Glutamatergic neuron (in vitro differentiated cells): ENCODE measurements at places on chromosomes 3 and 15. TPM values are rescaled to one million over a fixed set of nuclear protein-coding genes. Genes with fewer than 3 reads are reported as not detected.

GSK3B gene
- 138 TPM for total RNA-seq

INKA1 gene
- 4.2 TPM for total RNA-seq

ACSBG1 gene
- total RNA-seq, result not detected

CCDC54 gene
- not detected for total RNA-seq

FBXO40 gene
- not detected for total RNA-seq

SV2B gene
- total RNA-seq, result 7.1 TPM

HESX1 gene
- total RNA-seq, result not detected

LRRC15 gene
- total RNA-seq, result not detected

ZPLD1 gene
- total RNA-seq, result not detected

TERB2 gene
- total RNA-seq, result not detected

KCNMB3 gene
- 2.5 TPM for total RNA-seq

CLDN18 gene
- total RNA-seq, result not detected

- DNase-seq, result no peak
Observed at GRCh38 chr3:37680401-37680800, 181.3 kb upstream of the CTDSPL start.

GRCh38 chr3:179067839-179068238 is 3.8 kb downstream of the ZMAT3 start:
- no peak for DNase-seq

DNA sequence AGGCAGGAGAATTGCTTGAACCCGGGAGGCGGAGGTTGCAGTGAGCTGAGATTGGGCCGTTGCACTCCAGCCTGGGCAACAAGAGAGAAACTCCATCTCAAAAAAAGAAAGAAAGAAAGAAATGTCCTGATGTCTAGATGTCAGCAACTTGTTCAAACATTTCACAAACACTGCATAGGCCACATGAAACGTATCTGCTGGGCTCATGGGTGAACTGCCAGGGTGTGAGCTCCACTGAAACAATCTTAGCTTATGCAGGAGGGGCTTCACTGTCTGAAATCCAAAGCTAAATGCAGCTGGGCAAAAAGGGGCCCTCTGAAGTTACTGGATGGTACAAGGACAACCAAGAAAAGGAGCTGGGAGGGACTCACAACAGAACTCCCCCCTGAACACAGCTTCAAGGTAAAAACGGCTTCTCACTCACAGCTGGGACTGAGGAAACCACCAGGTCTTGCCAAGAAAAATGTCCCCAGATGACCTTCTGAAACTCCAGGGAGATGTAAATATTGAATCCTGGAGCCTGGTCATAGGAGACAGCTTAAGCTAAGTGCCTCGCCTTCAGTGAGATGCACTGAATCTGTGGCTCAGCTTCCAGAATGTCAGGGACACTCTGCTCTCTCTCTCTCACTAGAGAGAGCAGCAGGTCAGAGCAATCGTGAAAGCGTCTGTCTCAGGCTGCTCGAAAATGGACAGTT is 31.9 kb downstream of the SEC61A1 start:
- no peak for DNase-seq

GRCh38 chr15:27268923-27269322 is 297.9 kb downstream of the GABRG3 start:
- DNase-seq, result no peak

GRCh38 chr15:34637305-34637704 is 53.9 kb upstream of the GOLGA8B start:
- DNase-seq, result no peak

DNA sequence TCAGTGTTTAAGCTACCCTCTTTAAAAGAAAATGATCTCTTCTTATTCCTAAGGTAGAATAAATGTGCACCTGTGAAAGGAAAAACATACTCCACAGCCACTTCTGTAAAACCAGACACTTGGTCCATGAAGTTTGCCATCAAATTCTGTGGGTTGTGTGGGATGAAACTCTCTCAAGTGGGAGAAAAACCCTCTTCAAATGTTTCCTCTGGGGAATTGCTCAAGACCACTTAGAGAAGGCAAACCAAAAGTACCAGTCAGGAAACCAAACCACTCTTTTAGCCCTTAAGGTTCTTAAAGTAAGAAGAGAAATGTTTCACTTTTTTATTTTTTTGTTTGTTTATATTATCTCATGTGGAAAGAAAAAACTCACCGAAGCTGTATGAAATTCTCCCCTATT is 1.2 kb downstream of the COL8A1 start:
- DNase-seq, result no peak

DNA sequence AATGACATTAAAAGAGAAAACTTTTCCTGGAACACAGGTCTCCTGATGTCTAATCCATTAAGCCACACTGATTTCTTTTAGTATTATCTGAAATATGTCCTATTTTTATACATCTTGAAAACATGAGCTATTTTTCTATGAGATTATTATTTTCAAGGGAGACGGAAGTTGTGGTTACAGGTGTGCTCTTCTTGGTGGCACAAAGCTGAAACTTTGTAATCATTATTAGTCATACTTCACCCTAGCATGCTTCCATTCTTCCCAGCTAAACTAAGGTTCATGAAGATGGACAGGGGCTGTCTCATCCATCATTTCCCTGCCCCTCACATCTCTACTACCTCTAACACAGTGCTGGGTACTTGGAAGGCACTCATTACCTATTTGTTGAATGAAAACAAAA is 85.6 kb upstream of the POU1F1 start:
- DNase-seq, result no peak

GRCh38 chr3:119492810-119493209 is 5.5 kb upstream of the TIMMDC1 start:
- no peak for DNase-seq

DNA sequence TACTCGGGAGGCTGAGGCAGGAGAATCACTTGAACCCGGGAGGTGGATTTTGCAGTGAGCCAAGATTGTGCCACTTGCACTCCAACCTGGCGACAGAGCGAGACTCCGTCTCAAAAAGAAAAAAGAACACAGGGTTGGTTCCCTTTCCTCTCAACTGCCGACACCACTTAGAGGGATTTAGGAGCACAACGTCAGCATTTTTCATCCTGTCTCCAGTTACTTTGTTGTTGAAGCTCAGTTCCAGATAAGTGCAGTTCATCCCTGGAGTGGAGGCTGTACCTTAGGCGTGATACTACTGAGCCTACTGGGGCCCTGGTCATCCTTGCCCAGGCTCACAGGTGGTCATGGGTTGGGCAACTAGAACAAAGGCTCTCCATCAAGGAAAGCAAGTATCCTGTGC is 15.3 kb upstream of the GK5 start:
- DNase-seq, result no peak

DNA sequence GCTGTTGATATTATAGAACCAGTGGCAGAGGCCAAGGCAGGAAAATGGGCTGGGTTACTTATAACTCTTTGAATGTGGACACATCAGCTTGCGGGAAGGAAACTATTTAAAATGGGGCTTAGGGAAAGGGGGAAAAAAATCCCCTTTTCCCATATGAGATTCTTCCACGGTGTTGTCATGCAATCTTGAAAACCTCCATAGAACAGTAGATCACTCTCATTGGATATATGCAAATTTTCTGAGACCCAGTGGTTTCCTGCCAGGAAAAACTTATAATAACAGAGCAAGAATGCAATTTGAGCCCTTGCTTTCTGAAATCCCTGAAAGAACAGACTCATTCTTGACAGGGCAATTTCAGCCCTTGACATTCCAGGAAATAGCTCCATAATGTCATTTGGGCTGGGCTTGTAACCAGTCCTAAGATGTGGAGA is 31.1 kb downstream of the TMEM212 start:
- DNase-seq, result no peak

DNA sequence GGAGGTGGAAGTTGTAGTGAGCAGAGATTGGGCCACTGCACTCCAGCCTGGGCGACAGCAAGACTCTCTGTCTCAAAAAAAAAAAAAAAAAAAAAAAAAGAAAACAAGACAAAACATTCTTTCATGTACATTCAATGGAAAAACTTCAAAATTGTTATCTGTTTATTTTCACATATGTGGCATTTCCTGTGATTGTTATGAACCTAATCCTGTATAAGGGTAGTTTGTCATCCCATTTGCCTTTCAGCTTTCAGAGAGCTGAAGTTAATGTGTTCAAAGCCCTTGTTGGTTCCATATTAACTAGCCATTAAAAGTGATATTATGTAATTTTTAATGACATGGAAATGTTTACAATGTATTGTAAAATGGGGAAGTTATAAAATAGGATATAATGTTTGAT is 17.3 kb upstream of the NCK1 start:
- DNase-seq, result no peak

DNA sequence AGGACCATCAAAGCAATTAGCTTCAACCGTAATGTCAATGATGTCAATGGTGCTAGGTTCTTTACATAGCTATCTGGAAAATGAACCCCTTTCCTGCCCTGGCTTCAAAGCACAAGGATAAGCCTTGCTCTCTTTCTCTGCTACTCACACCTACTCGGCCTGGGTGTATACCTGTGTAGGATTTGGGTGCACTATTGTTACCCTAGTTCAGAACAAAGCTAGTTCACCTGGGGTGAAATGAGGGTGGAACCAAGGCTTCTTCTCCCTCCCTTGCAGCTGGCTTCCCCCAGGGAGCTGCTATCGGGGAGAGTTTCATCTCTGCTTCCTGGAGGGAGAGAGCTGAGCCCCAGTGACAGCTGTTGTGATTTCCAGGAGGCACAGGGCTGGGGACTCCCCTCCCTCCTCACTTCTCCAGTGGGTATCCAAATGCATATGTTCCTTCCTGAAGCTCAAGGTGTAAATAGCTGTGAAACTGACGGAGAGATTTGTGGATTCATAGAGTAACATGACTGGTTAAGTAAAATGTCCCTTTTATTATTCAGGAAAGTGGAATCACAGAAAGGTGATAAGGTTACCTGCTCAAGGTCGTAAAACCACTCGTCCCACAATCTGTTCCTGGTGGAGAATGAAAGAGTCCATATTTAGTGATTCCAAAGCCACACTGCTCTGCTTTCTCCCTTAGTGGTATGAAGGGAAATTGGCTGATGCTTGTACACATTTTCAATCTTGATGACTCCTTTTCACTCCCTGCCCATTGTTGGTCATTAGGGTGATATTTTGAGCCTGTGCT is 11.8 kb upstream of the C3orf70 start:
- peak; percentile 23 for DNase-seq

DNA sequence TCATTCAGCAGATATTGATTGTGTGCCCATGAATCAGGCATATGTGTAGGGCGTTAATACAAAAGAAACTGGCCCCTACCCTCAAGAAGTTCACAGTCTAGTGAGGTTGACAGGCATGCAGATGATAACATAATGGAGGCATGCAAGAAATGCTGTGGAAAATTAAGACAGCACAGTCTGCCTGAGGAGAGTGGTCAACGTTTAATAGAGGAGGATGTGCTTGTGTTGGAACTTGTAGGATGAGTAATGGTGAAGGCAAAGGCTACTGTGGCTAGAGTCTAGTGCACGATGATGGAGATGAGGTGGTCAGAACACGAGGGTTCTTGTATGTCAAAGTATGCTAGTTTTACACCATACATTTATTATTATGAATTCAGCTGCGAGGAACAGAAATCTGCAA is 295.7 kb downstream of the SOX2 start:
- DNase-seq, result no peak

- DNase-seq, result peak; percentile 77
Observed at GRCh38 chr15:29570948-29571791, 251.1 kb downstream of the TJP1 start.

DNA sequence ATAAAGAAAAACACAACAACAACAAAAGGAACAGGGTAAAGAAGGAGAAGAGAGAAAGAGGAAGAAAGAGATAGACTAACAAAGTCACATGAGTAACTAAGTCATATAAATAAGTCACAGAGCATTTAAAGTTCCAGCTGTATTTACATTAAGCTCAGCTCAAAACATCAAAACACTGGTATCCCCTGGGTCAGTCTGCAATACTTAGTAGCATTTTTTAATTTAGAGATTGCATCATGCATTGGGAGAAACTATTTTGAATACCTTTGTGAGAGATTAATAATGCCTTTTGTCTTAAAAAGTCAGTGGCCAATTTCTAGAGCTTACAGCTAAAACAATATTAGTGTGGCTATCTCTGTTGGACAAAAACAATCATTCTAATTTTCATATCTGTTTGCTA is 78.4 kb downstream of the NEK10 start:
- DNase-seq, result no peak
